Stimulated activated CD8-positive, alpha-beta memory T cell treated with anti-CD3 and anti-CD28 coated beads, Interleukin-4, amount 100 ng/mL, for 4 hours (primary cell): ENCODE measurements at places on chromosomes 4 and X.

DNA sequence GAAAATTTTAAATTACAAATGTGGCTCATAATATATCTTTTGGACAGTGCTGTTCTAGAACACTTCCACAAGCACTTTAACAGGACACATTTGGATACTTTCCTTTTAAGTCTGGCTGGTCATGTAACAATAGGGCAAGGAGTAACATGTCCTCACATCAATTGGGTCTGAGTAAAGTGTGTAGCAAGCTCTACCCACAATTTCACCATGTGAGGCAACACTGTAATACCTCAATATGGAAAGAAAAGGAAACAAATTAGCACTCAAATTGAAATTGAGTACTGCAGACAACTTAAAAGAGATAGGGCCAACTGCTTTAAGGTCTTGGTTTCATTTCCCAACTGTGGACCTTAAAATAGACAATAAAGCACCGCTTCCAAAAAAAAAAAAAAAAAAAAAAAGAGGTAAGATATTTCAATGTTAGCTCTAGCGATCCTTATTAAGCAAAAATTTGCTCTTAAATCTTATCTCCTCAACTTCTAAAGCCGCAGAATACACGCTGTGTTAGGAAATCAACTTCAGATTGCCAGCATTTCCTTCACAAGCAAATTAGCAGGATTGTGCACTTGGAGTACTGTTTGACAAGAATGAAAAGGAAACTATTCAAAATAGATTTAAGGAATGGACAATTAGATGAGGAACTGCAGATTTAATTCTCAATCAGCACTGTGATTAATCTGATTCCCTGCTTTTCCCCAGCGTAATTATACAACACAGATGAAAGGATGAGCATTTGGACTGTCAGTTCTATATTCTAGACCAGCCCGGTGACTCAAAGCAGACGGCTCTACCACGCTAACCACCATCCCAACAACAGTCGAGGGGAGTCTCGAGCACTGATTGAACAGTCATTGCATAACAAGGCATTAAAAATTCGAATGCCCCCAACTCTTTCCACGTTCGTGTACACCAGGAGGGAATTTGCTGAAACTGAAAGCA is 1.6 kb downstream of the CASK start:
- no peak for DNase-seq

DNA sequence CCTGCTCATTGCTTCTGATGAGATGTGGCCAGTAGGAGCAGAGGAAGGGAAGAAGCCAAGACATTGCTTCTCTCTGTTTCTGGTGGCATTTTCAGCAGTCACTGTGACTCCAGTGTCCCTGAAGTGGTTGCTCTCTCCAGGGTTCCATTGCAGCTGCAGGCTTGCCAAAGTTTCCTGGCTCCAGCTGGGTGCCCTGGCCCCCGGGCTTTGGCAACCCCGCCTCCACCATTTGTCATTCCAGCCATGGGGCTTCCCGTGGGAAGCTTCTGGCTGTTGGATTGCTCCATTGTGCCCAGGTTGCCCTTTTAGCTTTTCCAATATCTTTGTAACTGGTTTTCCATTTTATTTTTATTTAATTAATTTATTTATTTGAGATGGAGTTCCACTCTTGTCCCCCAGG is 12.7 kb downstream of the FGFBP1 start:
- DNase-seq: no peak

DNA sequence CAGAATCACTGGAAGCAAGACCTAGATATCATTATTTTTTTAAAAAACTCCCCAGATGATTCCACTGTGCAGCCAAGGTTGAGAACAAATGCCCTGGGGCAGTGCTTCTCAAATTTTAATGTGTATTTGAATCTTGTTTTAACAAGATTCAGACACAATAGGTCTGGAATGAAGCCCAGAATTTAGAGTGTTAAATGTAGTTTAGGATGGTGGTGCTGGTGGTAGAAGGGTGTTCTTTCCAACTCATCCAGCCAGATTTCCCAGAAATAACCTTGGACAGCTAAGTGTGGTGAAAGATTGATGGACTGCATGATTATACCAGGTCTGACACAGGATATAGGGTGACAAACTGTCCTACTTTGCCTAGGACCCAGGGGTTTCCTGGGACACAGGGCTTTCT is 120.1 kb upstream of the MED14 start:
- DNase-seq: no peak

GRCh38 chrX:3176439-3176820 is 135.2 kb downstream of the ARSF start:
- no peak for DNase-seq

- no peak for DNase-seq
These were observed 443.9 kb downstream of the KLHL4 start for GRCh38 chrX:87961471-87961870.

- DNase-seq: no peak
These were observed 27.2 kb downstream of the TAPT1 start for GRCh38 chr4:16199093-16199492.

DNA sequence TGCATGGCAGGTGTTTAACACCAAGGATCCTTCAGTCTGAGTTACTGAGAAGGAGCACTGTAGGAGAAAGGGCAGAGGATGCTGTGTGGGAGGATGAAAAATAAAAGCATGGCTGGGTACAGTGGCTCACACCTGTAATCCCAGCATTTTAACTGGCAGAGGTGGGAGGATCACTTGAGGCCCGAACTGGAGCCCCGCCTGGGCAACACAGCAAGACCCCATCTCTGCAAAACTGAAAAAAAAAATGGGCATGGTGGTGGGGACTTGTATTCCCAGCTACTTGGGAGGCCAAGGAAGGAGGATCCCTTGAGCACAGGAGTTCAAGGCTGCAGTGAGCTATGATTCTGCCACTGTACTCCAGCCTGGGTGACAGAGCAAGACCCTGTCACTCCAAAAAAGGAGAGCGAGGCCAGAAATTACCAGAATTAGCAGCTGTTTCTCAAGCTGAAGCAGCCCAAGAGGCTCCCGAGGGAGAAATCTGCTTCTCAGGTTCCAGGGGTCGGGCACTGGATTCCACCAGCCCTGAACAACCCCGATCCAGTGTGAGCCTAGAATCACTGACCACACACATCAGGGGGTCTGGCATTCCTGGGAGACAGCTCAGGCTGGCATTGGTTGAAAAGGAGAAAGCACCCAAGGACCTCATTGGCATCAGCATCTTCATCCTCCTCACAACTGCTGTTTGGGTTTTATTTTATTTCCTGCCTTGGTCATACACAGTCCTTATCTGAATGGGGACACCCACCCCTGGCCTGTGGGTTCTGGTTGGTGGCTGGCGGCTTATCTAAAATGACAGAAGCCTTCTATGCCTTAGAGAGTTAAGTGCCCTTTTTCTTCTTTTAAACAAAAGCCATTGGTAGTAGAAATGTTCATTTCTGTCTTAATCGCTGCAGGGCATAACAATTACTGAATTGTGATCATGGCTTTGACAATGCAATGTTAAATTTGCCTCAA is 66.3 kb upstream of the TRIM2 start:
- no peak for DNase-seq

DNA sequence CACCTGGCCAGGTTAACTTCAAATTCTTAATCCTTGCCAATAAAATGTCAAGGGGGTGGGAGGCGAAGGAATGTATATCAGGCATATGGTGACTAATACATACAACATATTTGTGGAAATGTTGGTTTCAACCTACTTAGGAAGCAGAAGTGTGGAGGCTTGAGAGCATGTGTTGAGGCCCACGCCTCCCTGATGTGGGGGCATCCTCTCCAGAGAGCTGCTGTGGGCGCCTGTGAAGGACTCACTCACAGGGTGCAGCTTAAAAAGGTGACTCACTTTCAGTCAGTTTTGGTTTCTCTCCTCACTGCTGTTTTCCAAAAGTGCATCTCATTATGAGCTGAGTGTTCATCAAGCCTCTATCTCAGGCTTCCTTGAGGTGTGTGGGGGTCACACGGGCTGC is 27.5 kb downstream of the LNX1 start:
- no peak for DNase-seq

DNA sequence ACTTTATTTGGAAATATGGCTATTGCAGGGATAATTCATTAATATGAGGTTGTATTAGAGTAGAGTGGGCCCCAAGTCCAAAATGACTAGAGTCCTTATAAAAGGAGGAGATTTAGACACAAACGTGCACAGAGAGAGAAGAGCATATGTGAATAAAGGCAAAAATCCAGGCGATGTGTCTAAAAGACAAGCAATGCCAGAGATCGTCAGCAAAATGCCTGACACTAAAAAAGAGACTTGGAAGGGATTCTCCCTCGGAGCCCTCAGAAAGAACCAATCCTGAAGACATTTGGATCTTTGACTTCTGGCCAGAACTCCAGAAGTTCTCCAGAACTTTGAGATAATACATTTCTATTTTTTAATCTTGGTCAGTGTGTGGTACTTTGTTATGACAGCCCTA is 472.1 kb downstream of the NLGN4X start:
- no peak for DNase-seq

GRCh38 chrX:97252111-97252510 is 368.4 kb downstream of the RPA4 start:
- no peak for DNase-seq

DNA sequence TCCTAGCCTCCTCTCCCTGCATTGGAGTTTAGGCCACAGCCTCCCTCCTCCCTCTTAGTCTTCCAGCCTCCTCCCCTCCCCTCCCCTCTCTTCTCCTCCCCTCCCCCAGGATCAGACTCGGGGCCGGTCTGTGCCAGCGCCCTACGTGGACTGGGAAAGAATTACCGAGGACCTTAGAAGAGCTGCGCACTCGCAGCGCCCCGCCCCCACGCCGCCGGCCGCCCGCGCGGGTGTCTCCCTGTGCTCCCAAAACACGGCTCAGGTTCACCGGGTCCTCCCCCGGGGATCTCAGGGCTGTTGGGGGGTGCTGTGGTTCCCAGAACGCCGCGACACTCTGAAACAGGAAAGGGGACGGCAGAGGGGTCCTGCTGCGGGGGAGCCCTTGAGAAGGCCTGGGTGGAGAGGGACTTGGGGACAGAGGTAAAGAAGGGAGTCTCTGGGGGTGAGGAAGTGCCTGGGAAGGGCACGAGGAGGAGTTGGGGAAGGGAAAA is 122.3 kb upstream of the TBL1X start:
- no peak for DNase-seq

GRCh38 chr4:95857761-95858160 is 17.9 kb downstream of the PDHA2 start:
- no peak for DNase-seq

DNA sequence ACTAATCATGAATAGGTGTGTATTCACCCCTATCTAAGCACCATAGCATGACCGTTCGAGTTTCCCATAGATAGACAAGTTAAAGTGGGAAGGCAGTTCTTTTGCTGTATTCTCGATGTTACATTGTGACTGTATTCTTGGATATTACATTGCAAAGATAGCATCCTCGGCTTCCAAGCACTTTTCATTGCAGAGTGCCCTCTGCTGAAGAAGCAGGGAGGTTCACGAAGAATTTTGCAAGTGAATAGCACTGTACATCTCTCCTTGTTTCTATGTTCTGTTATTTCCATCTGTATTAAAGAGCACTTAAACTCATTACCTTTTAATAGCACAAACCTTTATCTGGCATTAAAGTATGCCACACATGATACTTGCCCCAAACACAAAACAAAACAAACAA is 426.7 kb upstream of the ARX start:
- DNase-seq: no peak

- no peak for DNase-seq
These were observed 62.6 kb downstream of the FAM114A1 start for GRCh38 chr4:38930204-38930603.

GRCh38 chr4:74370912-74371311 is 6.0 kb downstream of the EREG start:
- no peak for DNase-seq

GRCh38 chr4:149997881-149998421 is 80.3 kb upstream of the DCLK2 start:
- no peak for DNase-seq

DNA sequence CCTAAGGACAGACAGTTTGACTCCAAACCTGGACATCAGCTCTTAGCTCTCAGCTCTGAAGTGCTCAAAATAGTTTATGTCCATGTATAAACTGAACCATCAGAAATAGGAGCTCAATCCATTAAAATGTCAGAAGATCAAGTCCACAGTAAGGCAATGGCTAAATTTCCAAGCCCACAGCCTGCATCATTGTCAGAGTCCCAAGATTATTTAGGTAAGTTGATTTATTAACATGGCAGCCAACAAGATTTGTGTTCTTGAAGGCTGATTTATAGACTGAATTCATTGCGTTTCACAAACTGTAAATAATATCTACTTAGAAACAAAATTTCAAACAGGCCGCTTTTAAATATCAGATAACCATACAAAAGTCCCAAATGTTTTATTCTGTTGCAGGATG is 286.5 kb upstream of the ADGRL3 start:
- DNase-seq: no peak
